ENCODE measurements at places on chromosomes 13 and 19.
A peak's percentile ranks its signal among the peaks of the same experiment; 100 is the strongest.

DNA sequence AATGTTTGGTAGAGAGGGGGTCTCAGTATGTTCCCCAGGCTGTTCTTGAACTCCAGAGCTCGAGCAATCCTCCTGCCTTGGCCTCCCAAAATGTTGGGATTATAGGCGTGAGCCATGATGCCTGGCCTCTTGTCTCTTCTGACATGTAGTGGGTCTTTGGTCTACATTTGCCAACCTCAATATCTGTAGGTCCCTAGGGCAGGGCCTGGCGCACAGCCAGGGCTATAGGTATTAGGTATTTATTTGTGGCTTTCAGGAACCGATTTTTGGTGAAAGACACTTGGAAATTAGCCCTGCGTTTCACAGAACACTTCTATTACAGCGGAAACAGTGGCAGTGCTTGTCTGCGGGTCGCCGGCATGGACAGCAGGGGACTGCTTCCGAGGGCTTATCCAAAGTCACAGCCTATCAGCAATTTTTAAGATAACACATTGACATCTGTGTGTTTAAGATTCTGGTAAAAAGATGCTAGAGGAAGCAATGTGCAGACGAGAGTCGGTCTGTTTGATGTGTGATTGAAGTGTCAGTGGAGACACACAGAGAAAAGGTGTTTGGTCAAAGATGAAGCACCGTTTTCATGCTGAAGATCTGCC is 14.5 kb downstream of the ZNF536 start:
- DNase-seq = no peak

DNA sequence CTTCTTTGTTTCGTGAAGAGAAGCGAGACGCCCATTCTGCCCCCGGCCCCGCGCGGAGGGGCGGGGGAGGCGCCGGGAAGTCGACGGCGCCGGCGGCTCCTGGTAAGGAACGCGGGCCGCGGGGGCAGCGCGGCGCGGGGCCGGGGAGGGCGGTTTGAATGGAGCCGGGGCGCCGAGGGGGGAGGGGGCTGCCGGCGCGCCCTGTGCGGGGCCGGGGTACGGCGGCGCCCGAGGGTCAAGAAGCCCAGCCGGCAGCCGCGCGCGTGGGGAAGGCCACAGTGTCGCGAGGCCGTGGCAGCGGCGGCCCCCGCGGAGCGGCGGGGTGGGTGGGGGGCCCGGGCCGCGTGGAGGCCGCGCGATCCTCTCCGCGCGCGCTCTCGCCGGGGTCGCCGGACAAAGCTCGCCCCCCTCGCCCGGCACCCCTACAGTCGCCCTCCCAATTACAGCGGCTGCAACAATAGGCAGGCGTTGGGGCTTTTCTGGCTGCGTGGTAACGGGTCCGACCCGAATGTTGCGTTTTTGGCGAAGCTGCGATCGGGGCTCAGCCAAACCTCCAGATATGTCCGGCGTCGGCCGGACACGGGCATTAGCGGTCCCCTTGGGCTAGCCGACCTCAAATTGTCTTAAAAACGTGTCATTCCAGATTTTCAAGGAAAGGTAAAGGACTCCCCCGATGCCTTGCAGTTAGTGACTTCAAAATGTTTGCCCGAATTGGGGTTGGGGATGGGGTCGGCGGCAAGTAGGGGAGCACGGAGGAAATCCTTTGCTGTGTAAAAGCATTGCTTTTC is 437 bp downstream of the SMARCA4 start:
- no peak for DNase-seq

DNA sequence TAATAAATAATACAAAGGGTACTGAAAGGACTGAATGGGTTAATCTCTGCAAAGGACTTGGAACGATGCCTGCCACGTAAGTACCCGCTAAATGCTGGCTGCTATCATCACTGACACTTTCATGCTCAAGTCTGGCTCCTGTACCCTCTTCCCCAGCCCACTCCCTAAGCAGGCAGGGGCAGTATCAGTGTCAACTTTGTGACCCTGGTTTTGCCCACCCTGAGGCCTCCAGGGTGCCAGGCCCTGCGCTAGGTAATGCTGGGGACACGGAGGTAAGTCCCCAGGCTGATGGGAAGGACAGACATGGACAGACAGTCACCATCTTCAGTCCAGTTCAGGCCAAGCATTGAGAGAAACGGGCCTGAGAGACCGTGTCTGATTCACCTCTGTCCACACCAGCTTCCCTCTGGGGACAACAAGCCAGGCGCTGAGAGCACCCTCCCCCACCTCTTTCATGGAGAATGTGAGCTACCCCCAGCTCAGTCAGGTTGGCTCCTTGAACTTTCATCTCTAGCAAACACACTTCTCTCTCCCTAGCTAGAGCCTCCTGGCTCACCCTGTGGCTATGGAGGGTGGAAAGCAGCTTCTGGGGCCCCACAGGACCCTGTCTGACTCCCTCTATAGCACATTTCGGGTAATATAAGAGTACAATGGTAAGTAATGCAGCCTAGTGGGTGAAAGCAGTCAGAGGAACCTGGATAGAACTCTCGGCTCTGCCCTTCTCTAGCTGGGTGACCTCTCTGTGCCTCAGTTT is 800 bp downstream of the ETFB start:
- DNase-seq = peak; percentile 27

GRCh38 chr13:24888291-24888931 is 124.4 kb downstream of the RNF17 start:
- no peak for DNase-seq

DNA sequence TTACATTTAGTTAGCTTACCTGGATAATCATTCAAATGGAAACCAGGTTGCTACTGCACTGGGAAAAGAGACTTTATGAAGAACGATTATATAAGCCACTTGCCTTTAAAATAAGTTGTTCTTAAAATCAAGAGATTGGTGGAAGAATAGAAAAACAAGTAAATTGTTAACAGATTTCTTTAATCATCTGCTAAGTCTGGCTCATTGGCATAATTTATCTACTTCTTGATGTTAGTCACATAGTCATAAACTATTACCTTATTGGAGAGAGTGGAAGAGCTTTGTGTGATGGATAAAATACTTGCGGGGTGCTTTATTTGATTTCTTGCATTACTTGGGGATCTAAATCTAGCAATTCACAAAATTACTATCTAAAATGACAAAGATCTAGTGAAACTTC is 6.8 kb downstream of the LSM14A start:
- DNase-seq = no peak

GRCh38 chr19:18474366-18474887 is 36.5 kb upstream of the ISYNA1 start:
- no peak for DNase-seq
